ENCODE measurements at places on chromosomes 4 and X.

- DNase-seq, result no peak
Measured at GRCh38 chr4:81664079-81664478, 192.4 kb upstream of the RASGEF1B start.

DNA sequence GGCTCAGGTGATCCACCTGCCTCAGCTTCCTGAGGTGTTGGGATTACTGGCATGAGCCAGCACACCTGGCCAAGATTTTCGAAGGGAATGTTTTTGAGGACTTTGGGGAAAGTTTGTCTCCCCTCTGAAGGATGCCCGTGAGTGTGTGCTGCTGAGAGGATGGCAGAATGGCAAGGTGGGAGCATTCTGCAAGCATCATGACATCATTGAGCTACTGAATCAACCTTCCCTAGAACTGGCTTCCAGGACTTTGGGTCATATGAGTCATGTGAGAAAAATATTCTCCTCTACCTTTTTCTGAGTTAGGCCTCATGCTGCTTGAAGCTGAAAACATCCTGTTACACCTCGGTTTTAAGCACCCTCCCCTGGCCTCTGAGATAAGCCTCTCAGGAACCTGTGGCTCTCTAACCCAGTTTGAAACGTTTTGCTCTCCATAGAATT, 31.0 kb downstream of the TMEM131L start:
- DNase-seq, result peak; percentile 61

DNA sequence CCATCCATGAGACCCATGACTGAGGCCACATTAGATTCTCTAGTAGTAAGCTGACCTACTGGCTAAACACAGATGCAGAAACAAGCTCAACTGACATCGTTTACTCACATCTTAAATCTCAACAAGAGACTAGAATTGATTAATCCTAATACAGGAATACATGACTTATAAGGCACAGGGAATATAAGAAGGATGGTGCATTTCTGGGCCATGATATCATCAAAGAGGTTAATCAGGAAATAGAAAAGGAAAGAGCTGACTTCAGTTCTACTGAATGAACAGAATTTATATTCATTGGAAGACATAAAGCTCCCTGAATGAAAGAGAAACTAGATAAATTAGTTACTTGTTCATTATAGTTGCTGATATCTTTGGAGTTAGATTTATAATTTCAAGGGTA, 1406.5 kb downstream of the STIM2 start:
- no peak for DNase-seq

DNA sequence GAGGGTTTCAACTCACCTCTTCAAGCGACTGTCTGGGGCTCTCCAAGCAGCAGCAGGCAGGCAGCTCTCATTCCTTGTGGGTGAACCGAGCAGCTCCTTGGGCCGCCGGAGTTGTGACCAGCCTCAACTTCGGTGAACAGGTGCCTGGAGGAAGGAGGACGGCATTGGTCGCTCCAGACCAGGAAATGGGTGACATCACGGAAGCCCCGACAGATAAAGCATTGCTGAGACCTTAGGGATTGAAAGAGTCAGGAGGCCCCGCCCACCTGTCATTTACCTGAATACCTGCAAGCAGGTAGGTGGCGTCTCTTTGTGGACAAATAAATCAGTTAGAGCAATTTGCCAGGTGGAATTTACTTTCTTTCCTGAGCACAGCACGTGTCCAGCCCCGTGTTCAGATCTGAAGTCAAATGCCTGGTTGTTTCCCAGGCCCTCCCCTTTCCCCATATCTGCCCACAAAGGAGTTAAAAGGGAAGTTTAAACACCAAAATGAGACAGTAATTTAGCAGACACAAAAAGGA, at the start of gene LNX1:
Gene LNX1 (minus strand): TSS at position 115 of the 521 bp plus-strand sequence. CDS start 17,484 bp downstream, outside the sequence.
- DNase-seq, result peak; percentile 38

DNA sequence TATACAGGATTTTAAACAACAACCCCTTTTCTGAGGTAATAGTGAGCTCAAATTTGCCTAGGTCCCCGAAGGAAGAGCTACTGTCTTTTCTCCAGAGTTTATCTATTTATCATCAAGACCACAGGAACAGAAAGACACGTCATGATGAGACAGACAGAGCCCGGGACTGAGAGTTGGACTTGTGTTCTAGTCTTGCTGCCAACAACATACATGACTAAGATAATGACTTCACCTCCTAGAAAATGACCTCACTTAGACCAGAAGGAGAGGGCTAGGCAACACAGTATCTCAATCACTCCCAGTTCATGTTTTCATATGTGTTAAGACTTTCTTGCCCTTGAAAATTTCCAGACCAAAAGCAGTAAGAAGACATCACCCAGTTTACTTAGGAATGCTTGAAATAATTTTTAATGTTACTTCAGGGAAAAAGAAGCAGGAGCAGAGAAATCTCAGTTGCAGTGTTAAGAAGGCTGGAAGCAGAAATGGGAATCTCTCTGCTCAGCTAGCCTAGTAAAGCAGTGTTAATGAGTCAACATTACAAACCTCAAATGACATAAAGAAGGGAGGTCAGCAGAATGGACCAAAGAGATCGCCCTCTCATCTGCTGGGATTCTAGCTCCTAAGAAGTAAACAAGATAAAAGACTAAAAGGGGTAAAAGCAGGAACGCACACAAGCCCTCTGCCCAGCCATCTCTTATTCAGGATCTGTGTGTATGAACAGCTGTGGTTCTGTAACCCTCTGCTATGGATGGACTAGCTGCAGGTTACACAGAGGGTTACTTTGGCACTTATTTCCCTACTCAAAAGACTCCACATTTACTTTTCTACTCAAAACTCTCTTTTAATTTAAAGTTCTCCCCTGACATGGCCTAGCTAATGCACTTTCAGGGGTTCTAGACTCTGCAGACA, 24.8 kb downstream of the PDGFC start:
- DNase-seq, result peak; percentile 34

DNA sequence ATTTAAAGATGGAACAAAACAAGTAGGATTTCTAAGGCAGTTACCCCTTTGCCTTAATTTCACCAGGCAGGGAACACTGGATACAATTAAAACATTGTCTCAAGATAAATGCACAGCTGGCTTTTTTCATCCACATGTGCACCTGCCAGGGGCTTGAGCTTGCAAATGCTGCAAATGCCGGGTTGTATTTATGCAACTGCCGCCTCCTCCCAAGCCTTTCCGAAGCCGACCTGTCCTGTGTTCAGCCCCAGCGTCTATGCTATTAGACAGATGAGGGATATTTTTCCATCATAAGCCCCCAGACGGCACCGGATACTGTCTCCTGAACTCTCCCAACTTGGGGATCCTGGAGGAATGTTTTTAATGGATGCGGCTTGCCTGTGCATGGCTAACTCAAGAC, 251.6 kb downstream of the CRLF2 start:
- no peak for DNase-seq

DNA sequence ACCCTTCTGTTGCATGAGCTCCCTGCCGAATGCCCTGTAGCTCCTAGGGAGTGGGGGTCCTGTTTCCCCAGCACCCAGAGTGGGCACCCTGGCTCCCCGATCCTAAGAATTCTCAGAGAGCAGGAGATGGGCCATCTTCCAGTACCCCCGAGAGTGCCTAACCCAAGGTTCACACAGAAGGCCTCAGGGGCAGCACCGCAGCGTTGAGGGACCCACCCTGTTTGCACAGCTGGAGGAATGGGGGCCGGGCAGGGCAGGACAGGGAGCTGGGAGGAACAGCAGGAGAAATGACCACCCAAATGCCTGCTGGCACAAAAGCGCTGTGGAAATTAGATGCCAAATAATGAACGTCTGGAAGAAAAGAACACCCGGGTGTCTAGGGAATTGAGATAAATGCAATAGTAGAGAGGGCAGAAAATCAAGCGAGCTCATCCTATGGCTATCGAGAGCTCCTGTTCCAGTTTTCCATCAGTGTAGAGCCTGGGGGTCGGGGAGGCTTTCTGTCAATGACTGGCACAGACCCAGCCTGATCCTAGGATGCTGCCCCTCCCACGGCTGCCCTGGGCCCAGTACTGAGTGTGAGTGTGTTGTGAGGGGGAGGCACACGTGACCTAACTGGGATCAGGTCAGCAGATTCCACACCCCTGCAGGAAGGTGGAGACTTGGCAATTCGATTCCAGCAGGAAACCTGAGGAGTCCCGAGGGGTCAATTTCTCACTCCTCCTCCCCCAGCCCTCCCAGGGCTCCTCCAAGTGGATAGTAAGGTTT, 25.7 kb downstream of the SEPTIN6 start:
- DNase-seq, result peak; percentile 59

- DNase-seq, result no peak
Measured at GRCh38 chr4:170698334-170698733, 608.6 kb upstream of the AADAT start.

DNA sequence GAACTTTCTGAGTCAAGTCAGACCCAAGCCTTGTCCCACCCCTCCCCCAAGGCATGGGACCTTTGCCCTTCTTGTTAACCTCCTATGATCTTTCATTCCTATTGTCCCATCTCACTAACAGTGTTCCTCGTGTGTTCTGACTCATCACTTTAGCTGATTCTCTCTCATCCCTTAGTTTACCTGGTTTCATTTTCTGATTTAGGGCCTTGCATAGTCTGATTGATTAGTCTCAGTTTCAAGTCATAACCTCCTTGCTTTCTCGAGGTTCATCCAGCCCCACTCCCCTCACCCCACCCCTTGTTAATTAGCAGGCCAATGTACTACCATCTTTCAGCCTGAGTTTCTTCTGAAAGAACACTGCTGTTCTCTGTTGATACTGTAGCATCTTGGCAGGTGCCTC, 517.4 kb downstream of the RPA4 start:
- DNase-seq, result no peak

DNA sequence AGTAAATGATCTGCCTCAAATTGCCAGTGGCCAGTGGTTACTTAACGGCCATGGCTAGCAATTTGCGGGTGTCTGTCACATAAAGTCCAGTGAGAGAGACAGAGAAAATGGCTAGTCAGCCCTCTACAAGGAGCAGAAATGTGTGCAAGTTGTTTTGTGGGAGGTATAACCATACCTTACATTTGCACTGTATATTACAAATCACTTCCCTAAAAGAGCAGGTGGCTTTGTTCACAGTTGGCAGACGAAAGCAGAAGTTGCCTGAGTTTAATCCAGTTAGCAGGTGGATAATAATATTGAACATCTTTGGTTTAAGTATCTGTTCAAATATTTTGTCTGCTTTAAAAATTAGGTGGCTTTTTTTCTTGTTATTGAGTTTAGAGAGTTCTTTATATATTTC, 15.6 kb downstream of the SRPX start:
- DNase-seq, result no peak

DNA sequence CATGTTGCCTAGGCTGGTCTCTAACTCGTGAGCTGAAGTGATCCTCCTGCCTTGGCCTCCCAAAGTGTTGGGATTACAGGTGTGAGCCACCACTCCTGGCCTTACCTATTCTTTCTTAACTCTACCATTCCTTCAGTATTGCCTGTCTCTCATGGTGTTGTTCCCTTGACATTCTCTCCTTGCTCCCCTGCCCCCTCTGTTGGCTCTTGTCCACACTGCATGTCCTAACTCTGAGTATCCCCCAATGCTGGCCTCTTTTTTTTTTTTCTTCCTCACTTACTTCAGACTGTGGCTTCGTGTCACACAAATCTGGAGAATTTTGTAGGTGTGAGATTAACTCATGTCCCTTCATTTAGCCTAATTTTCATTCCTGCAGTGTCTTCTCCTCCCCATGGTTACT, 22.9 kb upstream of the FRMPD4 start:
- no peak for DNase-seq

All from lung microvascular endothelial cell (primary cell).